ENCODE measurements at places on chromosomes 7 and 10.

DNA sequence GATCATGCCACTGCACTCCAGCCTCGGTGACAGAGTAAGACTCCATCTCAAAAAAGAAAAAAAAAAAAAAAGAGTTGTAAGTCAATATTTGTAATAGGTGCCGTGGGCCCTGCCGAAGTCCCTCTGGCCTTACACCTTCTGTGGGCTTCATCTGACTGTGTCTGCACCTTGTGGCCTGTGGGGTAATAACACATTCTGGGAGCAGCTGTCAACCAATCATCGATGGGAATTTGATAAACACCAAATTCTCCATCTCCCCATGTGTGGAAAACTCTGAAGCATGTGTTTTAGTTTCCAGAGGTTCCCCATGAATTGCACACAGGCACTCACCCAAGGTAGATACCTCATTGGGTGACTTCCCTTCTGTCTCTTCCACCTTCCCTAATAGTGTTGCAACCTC, 10.8 kb downstream of the ZNF394 start:
- no peak for DNase-seq

DNA sequence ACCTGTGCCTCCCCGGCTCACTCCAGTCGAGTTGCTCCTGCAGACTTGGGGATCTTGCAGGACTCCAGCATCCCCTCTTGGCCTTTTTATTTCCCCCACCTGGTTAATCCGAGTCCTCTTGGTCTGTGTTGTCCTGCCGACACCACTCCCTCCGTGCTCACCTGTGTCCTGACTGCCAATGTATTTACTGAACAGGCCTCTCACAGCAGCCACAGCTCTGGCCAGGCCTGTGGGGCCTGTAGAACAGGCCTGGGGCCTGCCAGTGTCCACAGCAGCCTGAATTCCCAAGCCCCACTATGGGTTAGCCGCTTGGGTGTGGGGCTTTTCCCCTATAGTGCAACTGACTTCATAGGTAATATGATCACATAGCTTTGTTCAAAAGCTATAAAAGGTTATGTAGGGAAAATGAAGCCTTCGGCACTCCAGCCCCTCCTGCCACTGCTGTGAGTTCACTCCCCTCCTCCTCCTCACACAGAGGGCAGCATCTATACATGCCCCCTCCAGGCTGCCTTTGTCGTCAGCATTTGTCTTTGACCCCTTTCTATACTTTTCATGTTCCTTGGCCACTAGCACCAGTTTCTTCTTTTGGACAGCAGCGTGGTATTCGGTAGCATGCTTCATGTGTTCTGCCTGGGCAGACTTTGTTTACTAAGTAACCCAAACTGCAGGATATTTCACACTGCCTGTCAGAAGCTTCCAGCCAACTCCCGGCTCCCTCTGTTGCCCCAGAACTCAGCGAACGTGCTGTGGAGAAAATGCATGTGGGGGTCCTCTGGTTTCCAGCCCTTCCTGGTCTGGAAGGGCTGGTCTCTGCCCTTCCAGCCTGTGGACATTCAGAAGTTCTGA, 46.1 kb downstream of the ZNF467 start:
- DNase-seq = no peak

- DNase-seq = no peak
Observed at GRCh38 chr7:28434510-28434909, 22.2 kb downstream of the CREB5 start.

DNA sequence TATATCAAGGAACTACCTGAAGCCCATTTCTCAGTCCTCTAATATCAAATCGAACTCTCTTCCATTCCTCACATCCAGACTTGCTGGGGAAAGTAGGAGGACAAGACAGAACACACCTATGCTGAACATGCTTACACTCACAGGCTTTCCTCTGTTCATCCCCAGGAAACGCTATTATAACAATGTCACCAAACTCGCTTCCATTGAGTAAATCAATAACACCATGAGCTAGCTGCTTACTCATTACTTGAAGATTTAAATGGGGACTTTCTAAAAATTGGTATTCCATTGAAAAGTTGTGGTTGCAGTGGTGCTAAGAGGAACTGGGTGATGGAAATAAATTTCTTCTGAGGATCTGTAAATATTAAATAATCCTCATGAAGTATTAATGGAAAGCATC, 88.8 kb downstream of the SLC25A13 start:
- DNase-seq = no peak

- DNase-seq = no peak
Observed at GRCh38 chr10:123442901-123443300, 223.3 kb upstream of the GPR26 start.

GRCh38 chr10:130180416-130180815, 44.2 kb downstream of the GLRX3 start:
- DNase-seq = no peak

DNA sequence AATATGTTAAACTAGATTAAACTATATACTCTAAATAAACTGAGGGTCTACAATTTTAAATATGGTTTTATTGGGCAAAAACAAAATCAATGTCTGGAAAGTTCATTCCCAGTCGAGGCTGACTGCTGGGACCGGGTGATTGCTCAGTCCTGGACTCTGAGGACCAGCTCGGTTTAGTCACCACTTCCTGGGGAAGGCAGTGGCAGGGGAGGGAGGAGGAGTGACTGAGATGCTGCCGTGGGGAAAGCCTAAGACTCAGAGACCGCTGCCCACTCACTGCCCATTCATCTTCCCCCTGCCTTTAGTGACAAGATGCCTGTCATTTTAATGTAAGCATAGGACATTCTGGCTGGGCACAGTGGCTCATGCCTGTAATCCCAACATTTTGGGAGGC, 29.0 kb downstream of the ATOH7 start:
- no peak for DNase-seq

- no peak for DNase-seq
Observed at GRCh38 chr7:28469562-28469961, 57.2 kb downstream of the CREB5 start.

GRCh38 chr7:116426428-116427156, 72.9 kb upstream of the CAV2 start:
- DNase-seq = no peak

GRCh38 chr7:69922026-69922803, 323.9 kb downstream of the AUTS2 start:
- no peak for DNase-seq

- DNase-seq = no peak
Observed at GRCh38 chr7:141207661-141208060, 133.8 kb downstream of the TMEM178B start.

DNA sequence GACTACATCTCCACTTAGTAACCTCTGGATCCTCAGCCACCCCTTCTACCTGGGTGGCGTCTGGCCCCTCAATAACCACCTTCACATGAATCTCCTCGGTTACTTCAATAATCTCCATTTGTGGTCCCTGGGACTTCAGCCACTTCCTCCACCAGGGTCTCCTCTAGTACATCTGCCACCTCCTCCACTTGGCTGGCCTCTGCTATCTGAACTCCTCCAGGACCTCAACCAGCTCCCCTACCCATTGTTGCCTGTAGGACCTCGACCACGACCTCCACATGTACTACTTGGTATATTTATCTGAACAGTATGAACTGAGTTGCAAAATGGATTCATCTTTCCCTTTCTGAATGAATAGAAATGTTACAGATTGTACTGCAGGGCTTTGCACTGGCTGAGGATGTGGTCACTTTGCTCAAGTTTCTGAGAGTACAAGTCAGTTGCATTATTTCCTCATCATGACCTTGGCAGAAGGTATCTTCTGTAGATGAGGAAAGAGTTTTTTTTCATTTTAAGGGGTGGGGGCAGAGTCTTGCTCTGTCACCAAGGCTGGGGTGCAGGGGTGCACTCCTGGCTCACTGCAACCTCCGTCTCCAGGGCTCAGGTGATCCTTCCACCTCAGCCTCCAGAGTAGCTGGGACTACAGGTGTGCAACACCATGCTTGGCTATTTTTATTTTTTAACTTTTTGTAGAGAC, 36.0 kb downstream of the MAT1A start:
- DNase-seq = no peak

DNA sequence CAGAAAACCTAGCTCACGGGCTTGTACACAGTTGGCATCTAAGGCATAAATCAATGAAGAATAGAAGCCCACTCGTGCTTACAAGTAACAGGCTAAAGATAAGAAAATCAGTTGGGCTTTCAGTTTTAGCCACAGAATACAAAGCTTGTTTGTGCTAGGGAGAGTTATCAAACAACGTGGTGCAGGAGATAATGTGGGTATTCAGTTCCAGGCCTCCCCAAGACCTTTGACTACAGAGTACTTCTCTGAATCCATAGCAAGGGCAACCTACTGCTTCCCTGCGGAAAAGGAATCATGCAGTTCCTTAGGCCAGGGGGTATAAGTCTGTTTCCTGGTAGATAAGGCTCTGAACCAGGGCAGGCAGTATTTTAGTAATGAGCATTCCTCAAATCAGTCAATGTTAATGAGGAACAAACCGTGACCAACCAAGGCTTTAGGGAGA, 219.5 kb upstream of the CSTF2T start:
- no peak for DNase-seq

DNA sequence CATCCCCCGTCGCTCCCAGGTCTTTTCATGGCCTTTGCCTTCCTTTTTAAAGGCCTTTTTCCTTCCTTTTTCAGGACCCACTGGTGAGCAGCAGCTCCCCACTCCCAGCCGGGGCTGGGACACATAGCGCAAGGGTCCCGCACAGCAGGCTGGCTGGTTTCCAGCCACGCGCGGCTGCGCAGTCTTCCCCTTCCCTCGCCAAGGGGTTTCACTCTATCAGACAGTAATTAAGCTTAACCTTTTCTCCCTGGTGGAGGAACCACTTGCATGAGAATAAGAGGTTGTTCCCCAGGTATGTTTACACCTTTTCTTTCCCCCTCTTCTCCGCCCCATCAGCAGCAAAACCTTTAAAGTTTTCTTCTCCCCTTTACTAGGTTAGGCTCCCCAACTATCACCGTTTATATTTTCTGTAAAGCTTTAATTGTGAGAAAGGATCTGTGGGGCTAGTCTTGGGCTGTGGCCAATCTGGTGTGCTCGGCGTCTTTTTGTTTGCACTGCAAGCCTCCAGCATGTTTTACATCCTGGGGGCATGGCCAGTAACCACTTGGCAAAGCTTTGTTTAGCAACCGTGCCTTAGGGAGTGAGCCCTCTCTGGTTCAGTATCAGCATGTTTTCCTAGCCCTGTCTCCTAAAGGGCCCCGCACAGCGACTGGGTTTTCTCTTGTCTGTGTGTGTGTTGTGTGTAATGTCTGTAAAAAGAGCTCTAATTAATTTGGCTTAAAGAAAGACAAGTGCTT, 219.6 kb downstream of the PHF14 start:
- no peak for DNase-seq

GRCh38 chr7:39810710-39811109, 139.3 kb upstream of the CDK13 start:
- DNase-seq = no peak

GRCh38 chr7:43585562-43585961, 2.7 kb downstream of the STK17A start:
- DNase-seq = no peak

DNA sequence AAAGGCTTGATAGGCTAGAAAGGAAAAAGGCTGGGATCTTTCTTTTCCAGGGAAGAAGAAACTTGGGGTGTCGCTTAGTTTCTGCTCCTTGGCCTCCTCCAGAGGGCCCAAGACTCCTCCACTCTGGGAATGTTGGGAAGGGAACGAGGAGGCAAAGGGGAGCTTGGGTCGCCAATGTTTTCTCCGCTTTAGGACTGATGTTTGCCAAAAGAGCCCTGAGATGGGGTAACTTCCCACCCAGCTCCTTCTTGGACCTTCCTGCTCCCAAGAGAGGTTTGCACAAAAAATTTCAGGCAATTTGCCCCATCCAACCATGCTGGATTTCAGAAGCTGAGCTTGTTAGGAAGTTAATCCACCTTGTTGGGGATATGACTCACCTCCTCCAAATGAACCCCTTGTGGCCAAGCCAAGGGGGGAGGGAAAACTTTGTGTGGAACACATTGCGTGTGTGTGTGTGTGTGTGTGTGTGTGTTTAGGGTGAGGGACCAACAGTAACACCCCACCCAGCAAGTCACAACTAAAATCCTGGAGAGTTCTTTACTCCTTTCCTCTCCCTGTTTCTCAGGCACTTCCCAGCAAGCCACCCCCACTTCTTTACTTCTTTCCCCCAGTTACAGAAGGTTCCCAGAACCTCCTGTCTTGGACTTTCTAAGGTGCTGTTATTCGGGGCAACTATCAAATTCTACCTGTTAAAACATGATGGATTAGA, 8.7 kb upstream of the HOXA2 start:
- peak; percentile 54 for DNase-seq

- no peak for DNase-seq
Observed at GRCh38 chr7:7554021-7554432, 12.7 kb upstream of the MIOS start.

DNA sequence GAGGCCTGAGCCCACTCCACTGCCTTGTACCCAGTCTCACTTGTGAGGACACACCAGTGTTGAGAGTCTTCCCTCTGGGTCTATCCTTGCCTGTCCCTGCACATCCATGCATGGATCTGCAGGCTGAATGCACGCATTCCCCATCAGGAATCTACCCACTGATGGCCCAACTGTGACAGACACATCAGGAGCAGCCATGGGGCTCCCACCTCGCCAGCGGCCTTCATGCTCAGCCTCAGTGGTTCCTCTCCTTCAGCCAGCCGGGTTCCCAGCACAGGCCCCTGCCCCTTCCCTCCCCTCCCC, 21.3 kb downstream of the ANTXRL start:
- DNase-seq = no peak
